ENCODE measurements at places on chromosomes 12 and 14.

- peak; percentile 41 for DNase-seq
Measured at GRCh38 chr12:120688527-120689071, 1.6 kb downstream of the MLEC start.

DNA sequence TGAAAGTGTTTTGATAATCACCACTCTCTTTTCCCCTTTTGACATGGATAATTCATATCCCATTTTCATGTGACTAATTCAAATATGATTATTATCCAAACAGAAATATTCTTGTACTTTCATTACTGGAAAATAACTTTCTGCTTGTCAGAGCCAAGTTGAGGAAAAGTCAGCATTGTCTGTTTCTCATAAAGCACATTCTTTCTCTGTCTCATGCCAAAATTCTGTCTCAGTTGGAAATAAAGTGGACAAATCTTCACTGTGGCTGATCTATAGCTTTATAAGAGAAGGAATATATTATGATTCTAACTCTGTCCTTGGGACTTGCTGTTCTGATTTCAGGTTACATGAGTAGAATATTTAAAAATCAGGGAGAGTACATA lies 22.7 kb upstream of the PRICKLE1 start:
- no peak for DNase-seq

GRCh38 chr14:52182853-52183252 lies 84.6 kb upstream of the PTGDR start:
- DNase-seq: no peak

GRCh38 chr14:22176957-22177356 lies 412.1 kb downstream of the DAD1 start:
- DNase-seq: peak; percentile 41

DNA sequence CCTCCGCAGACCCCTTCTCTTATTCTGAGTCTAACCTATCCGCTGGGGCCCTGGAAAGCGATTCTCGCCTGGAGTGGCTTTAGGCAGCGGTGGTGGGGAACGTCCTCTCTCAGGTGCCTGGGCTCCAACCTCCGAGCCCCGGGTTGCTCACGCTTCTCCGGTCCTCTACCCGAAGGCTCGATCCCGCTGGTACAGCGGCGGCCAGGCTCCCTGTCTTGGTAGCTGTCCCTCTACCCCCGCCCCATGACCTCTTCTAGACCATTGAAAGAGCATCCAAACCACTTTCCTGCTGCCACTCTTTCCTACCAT lies 505 bp upstream of the HEBP1 start:
- no peak for DNase-seq

GRCh38 chr12:66902020-66902419 lies 223.1 kb upstream of the GRIP1 start:
- no peak for DNase-seq

Data from epithelial cell of esophagus (primary cell).